ENCODE measurements at places on chromosomes 12 and 14.

- DNase-seq, result peak; percentile 84
Measured at GRCh38 chr12:52010692-52011601, 4.2 kb downstream of the TAMALIN start.

DNA sequence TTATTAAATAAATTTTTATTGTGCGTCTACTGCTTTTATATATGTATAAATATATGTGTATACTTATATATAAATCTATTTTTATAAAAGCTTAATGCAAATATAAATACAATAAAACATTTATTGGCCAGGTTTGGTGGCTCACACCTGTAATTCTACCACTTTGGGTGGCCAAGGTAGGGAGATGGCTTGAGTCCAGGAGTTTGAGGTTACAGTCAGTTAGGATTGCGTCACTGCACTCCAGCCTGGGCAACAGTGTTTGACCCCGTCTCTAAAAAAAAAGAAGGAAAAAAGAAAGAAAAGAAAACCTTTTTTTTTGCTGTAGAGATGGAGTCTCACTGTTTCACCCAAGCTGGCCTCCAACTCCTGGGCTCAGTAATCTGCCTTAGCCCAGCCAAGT lies 20.9 kb downstream of the ACTR6 start:
- no peak for DNase-seq

- DNase-seq, result no peak
Measured at GRCh38 chr12:106109168-106109910, 29.4 kb downstream of the NUAK1 start.

DNA sequence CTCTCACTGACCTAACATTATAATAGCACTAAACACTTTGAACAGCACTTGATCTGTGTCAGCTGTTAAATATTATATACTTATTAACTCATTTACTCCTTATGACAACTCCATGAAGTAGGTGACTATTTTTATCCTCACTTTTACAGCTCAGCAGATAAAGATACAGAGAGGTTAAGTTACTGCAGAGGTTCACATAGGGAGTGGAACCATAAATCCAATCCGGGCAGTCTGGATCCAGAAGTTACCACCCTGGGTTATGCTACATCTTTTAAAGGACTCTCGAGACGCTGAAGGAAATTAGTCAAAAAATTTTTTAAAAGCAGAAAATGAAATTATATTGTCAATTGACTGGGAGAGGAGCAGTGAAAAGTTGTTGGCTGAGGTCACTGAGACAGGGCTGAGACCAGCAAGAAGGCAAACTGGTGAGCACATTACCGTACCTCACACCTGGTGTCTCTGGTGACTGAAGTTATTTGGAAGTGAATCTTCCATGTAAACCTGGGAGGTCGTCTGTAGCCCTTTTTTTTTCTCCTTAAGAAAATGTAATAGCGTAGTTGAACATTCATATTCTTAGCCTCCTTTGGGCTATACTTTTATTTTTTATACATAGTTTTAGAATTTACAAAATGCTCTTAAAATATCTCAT lies 1.2 kb upstream of the RIMKLB start:
- no peak for DNase-seq

DNA sequence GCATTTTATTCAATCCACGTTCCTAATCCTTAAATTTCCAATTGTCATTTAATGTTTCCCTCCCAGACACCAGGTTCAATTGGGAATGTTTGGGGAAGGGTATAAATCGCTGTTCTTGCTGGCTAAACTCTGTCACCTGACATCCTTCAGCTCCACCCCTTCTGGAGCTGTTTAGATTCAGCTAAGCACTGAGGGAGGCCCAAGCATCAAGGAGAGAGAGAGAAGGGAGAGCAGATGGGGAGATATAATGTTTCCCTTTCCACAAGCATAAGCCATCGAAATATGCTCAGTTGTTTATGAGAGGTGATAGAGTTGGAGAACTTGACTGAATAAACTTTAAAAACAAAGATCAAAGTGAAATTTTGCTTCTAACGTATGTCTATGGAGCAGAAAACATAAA lies 1.8 kb downstream of the ABCC9 start:
- DNase-seq, result no peak

- DNase-seq, result no peak
Measured at GRCh38 chr12:96889273-96889933, 17.7 kb upstream of the NEDD1 start.

- DNase-seq, result no peak
Measured at GRCh38 chr12:90275088-90275487, 566.5 kb upstream of the ATP2B1 start.

- DNase-seq, result no peak
Measured at GRCh38 chr14:20794644-20795369, 7.8 kb downstream of the RNASE1 start.

GRCh38 chr12:13745111-13745860 lies 236.1 kb downstream of the GRIN2B start:
- DNase-seq, result peak; percentile 8
